ENCODE measurements at places on chromosomes 5 and 9.

DNA sequence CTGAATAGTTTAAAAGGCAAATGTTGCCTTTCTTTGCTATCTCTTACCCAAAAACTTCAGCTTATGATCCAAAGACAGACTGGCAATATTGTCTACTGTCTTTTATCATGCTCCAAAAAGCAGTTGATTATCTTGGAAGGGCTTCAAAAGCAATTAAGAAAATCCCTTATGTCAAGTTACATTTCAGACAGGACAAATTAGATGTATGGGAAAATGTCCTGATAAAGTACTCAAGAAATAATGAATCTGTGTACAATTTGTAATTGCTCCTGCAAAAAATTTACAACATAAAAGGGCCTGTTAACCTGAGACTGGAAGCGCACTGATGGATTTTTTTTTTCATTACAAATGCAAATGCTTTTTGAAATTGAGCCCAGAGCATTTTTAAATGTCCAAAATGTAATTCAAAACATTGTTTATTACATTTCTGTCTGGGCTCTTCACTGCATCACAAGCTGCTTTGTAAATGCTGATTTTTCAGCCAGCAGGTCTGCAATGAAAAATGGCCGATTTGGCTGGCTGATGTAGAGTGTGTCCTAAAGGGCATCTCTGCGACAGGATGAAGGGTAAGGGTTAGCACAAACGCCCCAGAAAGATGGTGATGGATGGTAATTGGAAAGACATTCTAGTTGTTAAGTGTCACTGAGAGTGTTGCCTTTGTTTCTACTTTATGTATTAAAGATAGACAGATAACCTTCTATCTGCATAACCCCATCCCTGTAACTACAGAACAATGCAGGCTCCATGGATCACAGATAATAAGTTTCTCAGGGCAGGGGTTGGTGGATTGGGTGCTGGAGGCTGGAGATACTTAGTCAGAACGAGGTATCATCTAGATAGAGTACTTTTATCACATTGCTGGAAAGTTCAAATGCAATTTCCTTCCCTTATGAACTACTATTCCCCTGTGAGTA lies 27.0 kb downstream of the MAT2B start:
- DNase-seq = no peak

DNA sequence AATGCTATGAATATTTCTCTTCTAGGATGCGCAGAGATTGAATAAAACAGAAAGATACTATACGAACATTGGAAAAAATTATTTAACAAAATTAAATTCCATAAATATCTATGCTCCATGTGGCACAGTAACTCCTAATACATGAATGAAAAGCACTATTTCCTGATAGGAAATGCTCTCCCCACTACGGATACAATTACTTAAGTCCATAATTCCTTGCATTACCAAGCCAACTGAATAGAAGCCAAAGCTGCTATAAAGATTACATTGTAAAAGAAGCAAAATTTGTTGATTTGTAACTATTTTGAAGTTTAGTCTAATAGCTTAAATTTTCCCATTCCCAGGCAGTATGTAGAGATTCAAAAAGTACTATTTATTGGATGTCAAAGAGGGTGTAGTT lies 61.8 kb upstream of the SNX2 start:
- DNase-seq = no peak

GRCh38 chr9:113999256-114000062 lies 78.6 kb downstream of the AMBP start:
- DNase-seq = no peak

DNA sequence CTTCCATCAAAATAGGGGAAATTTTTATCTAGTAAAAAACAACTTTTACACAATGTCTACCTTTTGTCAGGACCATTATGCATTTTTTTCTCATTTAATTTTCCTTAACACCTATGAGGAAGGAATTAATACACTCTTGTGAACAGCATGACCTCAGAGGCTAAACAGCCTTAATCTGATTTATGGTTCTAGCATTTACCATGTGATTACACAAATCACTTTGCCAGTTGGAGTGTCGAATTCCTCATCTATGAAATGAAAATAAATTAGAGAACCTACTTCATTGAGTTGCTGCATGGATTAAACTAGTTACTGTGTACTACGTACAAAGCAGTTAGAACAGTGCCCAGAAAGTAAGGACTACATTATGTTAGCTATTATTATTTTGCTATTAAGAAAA lies 187.7 kb upstream of the MPDZ start:
- DNase-seq = no peak

- DNase-seq = no peak
These were observed 429.0 kb upstream of the ZNF608 start for GRCh38 chr5:125175348-125176004.

DNA sequence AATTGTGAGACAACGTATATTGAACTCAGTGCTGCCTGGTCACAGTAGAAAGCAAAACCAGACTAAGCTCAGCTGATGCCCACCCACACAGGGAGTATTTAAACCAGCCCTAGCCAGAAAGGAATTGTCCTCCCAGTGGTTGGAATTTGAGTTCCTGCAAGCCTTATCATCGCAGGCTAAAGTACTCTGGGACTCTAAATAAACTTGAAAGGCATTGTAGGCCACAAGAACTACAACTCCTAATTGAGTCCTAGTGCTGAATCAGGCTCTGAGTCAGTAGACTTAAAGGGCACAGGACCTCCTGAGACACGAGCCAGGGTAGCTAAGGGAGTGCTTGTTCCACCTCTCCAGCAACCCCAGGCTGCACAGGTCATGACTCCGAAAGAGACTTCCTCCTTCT lies 171.4 kb downstream of the MCTP1 start:
- DNase-seq = no peak

- DNase-seq = no peak
These were observed 80.0 kb upstream of the TGFBR1 start for GRCh38 chr9:99024959-99025358.

- DNase-seq = no peak
These were observed 85.8 kb downstream of the RIC1 start for GRCh38 chr9:5714501-5715401.

GRCh38 chr5:111952555-111952954 lies 195.6 kb upstream of the NREP start:
- DNase-seq = no peak

- no peak for DNase-seq
These were observed 138.1 kb upstream of the DMRT1 start for GRCh38 chr9:703392-703791.

GRCh38 chr5:173742432-173742816 lies 126.0 kb upstream of the BOD1 start:
- DNase-seq = no peak

DNA sequence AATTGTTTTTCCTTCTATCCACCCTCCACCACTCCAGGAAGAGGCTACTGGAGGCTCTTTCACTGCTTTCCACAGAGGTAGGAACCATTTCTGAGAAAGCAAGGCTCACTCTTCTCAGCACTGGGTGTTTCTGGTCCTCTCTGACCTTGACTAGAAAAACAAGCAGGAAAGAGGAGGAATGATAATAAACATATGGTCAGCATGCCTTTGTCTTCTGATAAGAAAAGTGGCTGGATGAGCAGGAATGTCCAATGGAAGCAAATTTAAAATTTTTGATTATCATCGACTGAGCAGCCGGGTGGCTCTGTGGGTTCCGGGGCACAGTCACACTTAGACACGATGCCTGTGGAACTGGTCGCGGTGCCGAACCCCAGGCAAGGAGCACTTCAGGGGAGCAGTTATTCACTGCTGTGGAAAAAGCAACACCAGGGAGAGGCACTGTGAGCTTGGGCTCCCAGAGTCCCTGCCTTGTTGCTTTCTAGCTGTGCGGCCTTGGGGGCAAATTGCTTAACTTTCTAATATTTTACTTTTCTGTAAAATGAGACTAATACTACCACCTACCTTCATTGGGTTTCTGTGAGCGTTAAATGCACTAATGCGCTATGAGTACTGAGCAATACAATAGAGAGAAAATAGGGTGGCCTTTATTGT lies 157.0 kb upstream of the LHFPL2 start:
- DNase-seq = no peak

DNA sequence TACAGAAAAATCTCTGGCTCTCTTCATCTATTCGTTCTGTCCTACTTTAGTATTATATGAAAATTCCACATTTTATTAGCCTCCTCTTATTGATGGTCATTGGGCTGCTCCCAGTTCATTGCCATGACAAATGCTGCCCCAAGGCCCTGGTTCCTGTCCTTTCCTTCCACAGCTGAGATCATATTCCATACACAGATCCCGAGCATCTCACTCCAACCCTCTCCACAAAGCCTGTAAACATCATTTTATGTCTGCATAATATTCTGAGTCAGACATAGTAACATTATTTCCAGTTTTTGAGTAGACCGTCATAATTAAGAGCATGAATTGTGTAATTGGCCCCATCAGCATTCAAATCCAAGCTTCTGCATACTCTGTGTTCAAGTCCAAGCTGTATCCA lies 86.3 kb downstream of the MVB12B start:
- no peak for DNase-seq

DNA sequence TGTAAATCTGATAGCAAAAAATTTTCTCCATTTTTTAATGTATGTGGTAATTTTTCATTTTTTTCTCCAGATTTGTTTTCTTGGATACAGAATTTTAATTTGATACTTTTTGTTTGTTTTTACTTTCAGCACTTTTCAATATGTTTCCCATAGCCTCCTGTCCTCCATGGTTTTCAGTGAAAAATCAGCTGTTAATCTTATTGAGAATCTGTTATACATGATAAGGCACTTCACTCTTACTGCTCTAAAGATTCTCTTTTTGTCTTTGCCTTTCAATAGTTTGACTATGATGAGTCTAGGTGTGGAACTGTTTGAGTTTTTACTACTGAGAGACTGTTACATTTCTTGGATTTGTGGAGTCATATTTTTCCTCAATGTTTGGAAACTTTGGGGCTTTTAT lies 455.7 kb upstream of the NUDT12 start:
- DNase-seq = no peak

DNA sequence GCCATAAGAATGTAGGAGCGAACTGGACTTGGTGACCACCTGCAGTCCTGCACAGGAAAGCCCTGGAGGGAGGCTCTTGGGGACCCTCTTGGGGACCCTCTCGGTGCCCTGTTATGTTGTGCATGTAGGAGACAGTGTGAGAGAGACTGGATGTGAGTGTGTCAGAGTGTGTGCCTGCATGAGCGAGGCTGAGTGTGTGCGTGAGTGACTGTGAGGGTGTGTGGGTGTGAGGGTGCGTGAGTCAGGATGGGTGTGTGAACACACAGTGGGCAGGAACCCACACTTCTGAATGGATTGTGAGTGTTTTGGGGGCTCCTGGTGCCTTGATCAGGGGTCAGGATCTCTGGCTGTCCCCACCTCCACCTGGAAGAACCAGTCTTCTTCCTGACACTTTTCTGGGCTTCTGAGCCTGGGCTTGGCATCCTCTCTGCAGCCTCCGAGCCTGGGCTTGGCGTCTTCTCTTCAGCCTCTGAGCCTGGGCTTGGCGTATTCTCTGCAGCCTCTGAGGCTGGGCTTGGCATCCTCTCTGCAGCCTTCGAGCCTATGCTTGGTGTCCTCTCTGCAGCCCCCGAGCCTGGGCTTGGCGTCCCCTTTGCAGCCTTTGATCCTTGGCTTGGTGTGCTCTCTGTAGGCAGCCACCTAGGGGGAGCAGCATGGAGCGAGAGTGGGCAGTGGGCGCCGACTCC lies 25.6 kb upstream of the ANKRD33B start:
- DNase-seq = no peak

- no peak for DNase-seq
These were observed 598.5 kb downstream of the BNC2 start for GRCh38 chr9:16271967-16272366.

DNA sequence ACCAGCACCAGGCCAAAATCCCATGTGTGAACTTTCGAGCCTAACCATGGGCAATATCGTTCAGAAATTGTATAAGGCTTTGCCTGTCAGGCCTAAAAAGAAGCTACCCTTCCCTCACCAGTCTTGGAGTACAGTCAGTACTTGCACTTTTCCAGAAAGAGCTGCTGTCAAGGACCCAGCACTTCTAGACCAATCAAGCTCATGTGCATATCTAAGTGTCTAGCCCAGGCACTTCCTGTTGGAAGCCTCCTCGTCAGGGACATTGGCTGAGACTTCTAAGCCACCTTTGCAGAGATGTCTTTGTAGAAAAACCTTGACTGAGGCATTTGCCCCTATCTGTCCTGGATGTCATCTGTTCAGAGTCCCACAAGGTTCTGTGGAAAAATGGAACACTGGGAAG lies 1930.5 kb downstream of the EFNA5 start:
- no peak for DNase-seq

DNA sequence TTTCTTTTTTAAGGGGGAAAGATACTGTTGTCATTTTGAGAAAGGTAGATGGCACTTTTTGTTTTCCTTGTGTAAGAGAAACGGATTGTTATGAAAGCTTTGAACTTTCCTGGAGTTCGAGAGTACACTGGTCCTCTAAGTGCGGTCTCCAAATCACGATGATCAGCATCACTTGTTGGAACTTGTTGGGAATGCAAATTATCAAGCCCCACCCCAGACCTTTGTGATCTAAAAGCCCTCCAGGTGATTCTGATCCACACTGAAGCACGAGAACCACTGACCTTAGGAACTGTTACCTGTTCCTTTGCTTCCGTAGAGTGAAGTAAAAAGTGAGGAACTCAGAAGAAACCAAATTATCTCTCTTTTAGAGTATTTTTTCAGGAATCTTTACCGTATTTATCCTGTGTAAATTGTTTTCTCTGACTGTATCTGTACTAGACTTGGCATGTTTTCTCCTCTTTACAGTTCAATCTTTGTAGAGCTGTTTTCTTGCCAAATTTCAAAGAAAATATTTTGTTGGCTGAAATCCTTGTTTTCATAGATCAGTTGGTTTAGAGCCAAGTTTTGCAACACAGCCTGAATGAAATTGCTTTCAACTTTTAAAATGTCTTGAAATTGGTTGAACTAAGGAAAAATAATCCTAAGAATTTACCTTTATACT lies 4.0 kb downstream of the MAT2B start:
- DNase-seq = no peak

- no peak for DNase-seq
These were observed 1.3 kb downstream of the TERT start for GRCh38 chr5:1293416-1294205.

DNA sequence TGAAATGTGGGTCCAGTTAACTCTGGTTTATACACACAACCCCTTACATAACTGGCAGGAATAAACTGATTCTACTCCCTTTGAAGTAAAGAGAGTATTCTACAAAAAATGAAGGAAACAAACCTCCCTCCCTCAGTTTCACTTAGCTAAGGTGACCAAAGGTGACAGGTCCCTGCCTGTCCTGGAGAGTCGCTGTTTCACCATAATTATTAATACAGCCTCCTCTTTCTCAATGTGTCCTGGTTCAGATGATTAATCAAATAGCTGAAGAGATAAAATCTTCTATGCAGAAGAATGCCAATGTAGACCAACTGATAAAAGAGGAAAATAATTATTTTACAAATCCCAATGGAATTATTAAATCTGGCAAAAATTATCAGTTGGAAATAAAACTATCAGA lies 163.7 kb upstream of the GNA14 start:
- no peak for DNase-seq

DNA sequence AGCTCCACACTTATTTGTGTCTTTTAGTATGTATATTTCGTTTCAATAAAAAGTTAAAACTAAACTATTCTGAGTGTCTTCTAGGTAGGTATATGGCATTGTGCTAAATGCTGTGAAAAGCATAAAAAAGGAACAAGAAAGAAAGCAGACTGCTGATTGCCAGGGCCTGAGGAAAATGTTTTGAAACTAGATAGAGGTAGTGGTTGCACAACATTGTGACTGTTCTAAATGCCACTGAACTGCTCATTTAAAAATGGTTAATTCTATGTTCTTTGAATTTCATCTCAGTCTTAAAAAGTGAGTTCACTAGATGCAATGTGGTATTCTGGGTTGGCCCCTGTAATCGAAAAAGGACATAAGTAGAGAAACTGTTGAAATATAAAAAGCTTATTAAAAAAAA lies 2.6 kb upstream of the ALAD start:
- DNase-seq = no peak

Measured in stimulated activated CD8-positive, alpha-beta memory T cell treated with anti-CD3 and anti-CD28 coated beads, Interleukin-4, amount 100 ng/mL, for 4 hours (primary cell).